NK-92 treated with Interleukin-12 subunit alpha and Interleukin-12 subunit beta, amount 100 ng/mL, for 24 hours (cell line): ENCODE measurements at places on chromosomes 4 and X.

- DNase-seq: no peak
Observed at GRCh38 chr4:188819233-188819632, 680.0 kb downstream of the TRIML1 start.

DNA sequence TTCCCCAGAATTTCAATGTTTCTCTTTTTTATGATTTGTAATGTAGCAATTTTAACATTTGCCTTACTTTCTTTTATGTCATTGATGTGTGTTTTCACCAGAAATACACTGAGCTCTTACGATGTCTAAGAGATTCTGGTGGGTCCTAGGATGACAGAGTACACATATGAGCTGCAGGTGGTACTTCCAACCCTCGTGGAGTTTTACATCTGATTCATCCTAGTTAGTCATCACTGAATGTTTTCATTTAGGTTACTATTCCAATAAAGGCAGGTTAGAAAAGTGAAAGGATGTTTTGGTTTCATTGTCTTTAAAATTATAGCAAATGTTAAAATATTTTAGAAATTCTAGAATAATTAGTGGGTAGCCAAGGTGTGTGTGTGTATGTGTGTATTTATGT lies 605.9 kb downstream of the ADGRL3 start:
- DNase-seq: no peak

GRCh38 chr4:145623831-145624230 lies 4.6 kb downstream of the MMAA start:
- DNase-seq: no peak

GRCh38 chr4:4709736-4710135 lies 149.7 kb upstream of the MSX1 start:
- no peak for DNase-seq
